ENCODE measurements at places on chromosomes 16 and 17. TPM values are rescaled to one million over a fixed set of nuclear protein-coding genes. Genes with fewer than 3 reads are reported as not detected.

The APPBP2 gene
- polyA plus RNA-seq: 40.1 TPM

The TRIM72 gene
- polyA plus RNA-seq: not detected

The KRT31 gene
- not detected for polyA plus RNA-seq

The SRL gene
- 56.4 TPM for polyA plus RNA-seq

The SCN4A gene
- 0.49 TPM for polyA plus RNA-seq

The TPSB2 gene
- not detected for polyA plus RNA-seq

The CCT6B gene
- polyA plus RNA-seq: 4.7 TPM

The CDH1 gene
- not detected for polyA plus RNA-seq

The PPL gene
- 7.5 TPM for polyA plus RNA-seq

The EFTUD2 gene
- 141 TPM for polyA plus RNA-seq

Measured in cardiac muscle cell (in vitro differentiated cells and primary cell).